ENCODE measurements at places on chromosomes 2 and 18.

DNA sequence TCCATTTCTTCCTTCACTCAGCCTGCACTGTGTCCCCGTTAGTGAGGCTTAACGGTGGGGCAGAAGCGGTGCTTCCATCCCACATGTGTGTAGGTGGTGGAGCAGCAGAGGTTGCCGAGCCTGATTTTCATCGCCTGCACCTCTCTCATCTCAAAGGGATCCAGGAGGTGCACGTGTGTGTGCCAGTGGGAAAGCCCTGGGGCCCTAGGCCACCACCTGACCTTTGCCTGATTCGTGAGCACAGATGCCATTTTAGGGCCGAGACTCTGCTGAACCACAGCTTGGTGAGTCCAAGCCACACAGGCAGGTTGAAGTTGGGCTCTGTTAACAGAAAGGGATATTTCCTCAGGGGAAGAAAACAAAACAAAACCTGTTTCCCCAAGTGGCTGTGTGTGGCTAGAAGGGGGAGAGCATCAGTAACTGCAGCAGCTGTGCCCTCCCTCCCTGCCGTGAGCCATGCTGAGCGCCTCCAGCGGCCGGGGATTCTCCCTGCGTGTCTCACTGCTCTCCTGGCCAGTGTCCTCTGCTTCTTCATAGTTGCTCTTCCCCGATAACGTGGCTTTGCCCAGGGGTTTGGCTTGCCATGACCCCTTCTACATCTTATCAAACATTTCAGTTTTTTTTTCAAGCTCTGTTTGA, 81.5 kb downstream of the MAPRE2 start:
- peak; percentile 80 for DNase-seq

GRCh38 chr2:1610096-1610485, 134.2 kb downstream of the PXDN start:
- peak; percentile 80 for DNase-seq

- DNase-seq = no peak
Observed at GRCh38 chr2:210862283-210863065, 306.1 kb downstream of the CPS1 start.

DNA sequence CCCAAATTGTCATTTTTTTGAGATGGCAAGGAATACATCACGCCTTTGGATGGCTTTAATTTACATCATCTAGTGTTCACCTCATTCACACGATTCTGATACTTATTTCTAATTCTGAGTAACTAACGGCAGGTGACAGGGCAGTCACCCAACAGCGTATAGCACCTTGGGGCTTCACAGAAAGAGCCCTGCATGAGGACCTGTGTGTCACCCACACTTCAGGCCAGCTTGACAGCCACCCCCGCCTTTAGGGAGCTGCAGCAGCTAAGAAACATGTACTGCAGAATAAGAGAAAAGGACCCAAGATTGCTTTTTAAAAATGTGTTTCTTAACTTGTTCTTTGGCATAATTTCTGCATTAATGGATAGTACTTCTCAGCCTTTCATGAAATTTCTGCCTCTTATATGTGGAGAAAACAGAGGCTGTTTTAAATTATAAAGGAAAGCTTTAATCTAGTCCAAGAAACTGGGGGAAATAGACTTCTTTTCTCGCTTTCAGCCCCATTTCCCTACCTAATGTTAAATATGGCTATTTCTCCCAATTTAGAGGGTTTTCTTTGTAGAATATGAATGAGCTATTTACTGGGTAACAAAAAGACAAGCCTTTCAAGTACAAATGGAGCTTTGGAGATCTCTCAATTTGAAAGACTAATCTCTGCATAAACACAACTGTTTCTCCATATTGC, 245.1 kb downstream of the LDLRAD4 start:
- peak; percentile 49 for DNase-seq

GRCh38 chr2:215020283-215020682, 118.1 kb downstream of the ABCA12 start:
- no peak for DNase-seq

GRCh38 chr2:67528320-67528719, 131.2 kb downstream of the ETAA1 start:
- no peak for DNase-seq

DNA sequence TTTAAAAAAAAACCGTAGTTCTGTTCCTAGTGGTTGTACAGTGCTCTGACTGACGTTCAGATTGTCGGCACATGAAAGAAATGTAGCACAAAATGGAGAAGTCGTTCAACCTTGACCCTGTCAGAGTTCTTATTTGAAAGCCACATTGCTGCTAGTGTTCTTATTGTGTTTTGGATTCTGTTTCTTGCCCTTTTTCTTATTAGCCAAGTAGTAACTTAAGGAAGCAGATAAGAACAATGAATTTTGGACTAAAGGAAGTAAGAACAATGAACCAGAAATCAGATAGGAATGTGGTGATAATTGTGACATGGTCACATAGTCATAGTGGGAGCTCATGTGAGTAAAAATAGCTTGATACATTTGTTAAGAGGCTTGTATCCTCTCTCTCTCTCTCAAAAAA, 45.9 kb downstream of the RPIA start:
- no peak for DNase-seq

DNA sequence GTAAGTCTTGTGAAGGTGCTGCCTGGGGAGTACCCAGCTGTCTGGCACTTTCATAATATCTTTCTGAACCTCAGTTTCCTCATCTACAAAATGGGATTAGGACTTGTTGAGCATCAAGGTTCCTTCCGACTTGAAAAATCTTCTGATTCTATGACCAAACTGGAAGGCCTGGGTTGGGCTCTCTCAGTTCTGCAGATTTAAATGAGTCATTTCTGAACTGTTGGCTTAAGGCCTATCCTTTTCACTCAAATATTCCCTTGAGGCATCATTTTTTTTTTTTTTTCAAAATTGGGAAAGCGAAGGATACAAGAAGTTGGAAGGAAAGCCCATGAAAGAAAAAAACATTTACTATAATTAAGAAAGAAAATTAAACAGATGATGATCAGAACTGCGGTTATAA, 40.8 kb upstream of the CYP1B1 start:
- DNase-seq = no peak
